ENCODE measurements at places on chromosomes 13 and 19.

DNA sequence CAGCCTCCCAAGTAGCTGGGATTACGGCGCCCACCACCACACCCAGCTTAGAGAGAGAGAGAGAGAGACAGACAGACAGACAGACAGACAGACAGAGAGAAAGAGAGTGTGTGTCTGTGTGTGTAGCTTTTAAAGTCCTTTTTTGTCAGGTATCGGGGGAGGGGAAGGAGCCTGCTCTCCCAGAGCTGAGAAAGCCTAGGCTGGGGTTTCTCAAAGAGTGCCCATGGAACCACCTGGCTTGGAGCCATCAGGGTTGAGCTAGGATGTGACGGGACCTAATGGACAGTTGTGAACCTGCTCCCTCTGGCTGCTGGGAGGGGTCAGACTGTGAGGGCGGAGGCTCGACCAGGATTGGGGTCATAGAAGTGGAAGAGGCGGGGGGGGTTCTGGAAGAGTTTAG is 16.6 kb downstream of the RFX1 start:
- no peak for DNase-seq

GRCh38 chr13:106686163-106686562 is 118.2 kb upstream of the ARGLU1 start:
- no peak for DNase-seq

DNA sequence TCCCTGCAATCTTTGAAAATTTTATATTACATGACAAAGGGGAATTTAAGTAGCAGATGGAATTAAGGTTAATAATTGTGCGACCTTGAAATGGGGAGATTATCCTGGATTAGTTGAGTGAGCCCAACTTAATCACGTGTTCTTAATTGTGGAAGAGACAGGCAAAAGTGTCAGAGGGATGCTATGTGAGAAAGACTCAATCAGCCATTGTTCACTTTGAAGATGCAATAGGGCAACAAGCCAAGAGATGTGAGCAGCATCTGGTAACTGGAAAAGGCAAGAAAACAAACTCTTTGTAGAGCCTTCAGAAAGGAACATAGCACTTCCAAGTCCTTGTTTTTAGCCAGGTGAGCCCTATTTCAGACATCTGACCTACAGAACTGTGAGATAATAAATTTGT is 247.7 kb downstream of the SLITRK1 start:
- DNase-seq = no peak

GRCh38 chr13:27808851-27809550 is 16.7 kb downstream of the GSX1 start:
- no peak for DNase-seq

Data from umbilical cord (tissue), 2 donors.